Upper lobe of left lung (tissue), 6 donors: ENCODE measurements at places on chromosomes 11 and 22. TPM values are rescaled to one million over a fixed set of nuclear protein-coding genes. Genes with fewer than 3 reads are reported as not detected.

- no peak for DNase-seq
These were observed 1563.7 kb upstream of the TENM4 start for GRCh38 chr11:81004576-81004975.

DNA sequence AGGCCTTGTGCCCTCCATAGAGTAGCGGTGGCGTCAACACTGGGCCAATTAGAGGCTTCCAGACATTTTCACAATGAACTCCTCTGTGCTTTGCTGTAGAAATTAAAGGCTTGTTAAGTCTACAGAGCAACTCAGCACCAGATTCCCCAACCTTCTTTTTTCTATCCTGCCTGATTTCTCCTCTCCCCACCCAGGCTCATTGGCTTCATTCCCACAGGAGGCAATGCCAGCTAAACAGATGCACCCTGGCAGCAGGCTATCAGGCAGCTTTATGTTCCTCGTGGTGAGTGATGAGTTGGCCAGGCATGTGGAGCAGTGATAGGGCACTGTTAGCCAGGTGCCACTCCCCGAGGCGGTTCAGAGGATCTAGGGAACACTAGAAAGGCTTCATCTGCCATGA, 4.8 kb downstream of the DIXDC1 start:
- DNase-seq: no peak

DNA sequence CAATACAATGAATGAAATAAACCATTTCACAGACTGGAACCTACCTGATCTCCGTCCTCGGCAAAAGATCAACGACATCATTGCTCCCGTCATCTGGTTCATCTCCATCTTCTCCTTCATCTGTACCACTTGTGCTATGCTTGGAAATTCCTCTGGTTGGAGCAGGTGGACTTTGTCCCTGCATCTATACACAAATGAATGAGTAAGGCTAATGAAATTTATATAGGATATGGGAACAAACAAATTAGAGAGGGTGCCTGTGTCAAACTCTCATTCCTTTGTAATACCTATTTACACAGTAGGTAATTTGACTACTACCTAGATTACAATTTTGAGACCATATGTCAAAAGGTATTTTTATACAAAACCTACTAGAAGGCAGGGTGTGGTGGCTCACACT, 59.4 kb downstream of the F2 start:
- no peak for DNase-seq

DNA sequence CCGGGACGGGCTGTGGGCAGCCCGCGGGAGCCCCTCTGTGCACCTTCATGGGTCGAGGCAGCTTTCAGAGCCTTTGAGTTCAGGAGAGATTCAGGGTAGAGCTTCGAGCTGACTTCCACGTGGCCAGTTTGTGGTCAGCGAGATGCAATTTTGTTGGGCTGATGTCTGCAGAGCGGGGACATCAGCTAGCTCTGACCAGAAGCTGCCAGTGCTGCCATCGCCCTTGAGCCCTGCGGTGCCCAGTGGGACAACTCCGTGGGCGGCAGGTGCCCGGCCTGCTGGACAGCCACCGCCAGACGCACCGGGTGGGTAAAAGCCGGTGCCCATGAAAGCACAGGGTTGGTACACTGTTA, 719 bp downstream of the TALDO1 start:
- peak; percentile 83 for DNase-seq

- DNase-seq: no peak
These were observed 5.2 kb downstream of the UPB1 start for GRCh38 chr22:24500277-24500820.

DNA sequence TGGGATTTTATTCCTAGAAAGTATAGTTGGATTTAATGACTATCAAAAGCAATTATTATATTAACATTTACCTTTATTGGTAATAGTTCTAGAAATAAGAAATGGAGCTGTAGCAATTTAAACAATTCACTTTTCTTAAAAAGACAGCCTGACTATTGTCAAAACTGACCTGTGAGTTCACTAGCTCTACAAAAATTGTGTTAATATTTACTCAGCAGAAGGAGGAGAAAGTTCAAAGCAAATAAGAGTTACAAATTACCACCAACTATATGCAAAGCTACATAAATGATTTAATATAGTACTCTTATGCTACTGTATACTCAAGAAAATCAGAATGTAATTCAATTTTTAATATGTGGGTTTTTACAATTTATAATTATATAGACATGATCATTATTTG, 310.0 kb downstream of the DCDC1 start:
- no peak for DNase-seq

- no peak for DNase-seq
These were observed 4.8 kb upstream of the CKAP5 start for GRCh38 chr11:46850829-46851380.

DNA sequence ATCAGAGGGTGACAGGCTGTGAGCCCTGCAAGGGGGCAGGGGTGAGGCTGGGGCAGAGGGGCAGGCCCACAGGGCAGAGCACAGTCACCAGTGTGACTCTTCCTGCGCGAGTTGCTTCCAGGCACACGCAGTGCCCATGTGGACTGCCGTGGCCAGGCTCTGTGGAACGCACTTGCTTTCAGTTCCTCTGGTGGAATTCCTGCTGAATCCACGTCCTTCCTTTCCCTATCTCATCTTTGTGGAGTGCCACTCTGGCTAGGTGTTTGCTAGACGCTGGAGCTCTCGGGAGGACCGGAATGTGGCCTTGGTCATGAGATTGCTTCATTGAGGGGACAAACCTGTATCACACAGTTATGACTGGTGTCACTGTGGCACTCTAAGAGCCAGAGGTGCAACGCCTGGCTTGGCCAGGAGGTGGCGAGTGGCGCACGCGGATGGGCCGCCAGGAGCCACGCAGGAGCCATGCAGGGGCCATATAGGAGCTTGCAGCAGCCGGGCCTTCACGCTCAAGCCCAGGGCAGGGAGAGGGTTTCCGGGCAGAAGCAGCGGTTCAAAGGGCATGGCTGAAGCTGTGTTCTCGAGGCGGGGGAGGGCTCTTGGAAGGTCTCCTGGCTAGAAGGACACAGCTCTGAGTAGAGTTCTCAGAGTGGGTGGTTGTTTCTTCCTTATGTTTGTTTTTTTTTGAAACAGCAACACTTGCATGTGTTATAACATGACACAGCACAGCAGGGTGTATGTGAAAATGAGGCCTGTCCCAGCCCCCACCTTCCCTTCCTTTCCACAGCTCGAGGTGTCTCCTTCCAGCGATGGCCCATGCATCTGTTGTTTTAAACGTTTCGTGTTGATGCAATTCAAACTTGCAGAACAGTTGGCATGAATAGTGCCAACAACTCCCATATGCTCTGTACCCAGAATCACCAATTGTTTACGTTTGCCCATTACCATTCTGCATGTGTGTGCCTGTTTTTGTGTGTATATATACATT, 36.2 kb downstream of the TBC1D22A start:
- peak; percentile 95 for DNase-seq

DNA sequence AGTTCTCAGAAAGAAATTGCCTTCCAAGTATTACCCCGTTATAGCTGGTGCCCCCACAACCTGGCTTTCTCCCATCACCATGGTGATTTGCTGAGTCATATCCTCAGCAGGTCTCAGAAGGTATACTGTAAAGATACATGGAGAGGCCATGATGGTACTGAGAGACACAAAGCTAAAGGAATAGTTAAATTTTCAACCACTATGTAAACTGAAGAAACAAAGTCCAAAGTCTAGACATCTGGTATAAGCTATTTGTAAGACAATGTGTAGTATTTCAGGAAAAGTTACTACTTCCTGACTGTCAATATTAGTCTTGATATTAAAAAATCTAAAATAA, 377.1 kb downstream of the DCDC1 start:
- no peak for DNase-seq

- no peak for DNase-seq
These were observed 58.0 kb upstream of the CCND1 start for GRCh38 chr11:69582756-69583467.

DNA sequence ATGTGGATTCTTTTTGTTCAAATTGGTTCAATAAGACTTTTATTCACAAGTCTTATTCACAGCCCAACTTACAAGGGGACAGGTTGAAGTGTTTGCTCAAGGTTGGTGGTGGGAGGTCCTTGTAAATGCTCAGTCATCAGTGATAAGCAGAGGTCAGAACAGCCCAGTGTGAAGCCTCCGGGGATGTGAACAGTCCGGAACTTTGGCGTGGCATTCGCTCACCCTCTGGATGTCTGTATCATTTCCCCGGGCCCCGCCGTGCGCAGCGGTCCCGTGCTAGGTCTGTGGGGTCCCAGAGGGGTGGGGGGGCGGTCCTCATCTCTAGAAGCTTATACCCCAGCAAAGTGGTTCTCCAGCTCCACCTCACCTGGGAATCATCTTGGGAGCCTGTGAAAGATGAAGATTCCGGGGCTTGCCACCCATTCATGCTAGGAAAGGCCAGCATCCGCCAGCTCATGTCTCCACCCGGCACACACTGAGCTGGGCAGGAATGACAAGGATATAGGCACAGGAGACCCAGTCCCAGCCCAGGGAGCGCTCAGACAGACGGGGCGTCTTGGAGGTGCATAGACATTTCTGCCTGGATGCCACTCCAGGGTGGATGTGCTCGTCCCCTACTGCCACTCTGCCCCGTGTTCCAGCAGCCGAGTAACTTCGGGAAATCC, 327.5 kb downstream of the TBC1D22A start:
- peak; percentile 47 for DNase-seq

GRCh38 chr11:116727990-116728389, 44.8 kb downstream of the BUD13 start:
- no peak for DNase-seq

- DNase-seq: no peak
These were observed 9.7 kb downstream of the MRGPRD start for GRCh38 chr11:68970921-68971636.

DNA sequence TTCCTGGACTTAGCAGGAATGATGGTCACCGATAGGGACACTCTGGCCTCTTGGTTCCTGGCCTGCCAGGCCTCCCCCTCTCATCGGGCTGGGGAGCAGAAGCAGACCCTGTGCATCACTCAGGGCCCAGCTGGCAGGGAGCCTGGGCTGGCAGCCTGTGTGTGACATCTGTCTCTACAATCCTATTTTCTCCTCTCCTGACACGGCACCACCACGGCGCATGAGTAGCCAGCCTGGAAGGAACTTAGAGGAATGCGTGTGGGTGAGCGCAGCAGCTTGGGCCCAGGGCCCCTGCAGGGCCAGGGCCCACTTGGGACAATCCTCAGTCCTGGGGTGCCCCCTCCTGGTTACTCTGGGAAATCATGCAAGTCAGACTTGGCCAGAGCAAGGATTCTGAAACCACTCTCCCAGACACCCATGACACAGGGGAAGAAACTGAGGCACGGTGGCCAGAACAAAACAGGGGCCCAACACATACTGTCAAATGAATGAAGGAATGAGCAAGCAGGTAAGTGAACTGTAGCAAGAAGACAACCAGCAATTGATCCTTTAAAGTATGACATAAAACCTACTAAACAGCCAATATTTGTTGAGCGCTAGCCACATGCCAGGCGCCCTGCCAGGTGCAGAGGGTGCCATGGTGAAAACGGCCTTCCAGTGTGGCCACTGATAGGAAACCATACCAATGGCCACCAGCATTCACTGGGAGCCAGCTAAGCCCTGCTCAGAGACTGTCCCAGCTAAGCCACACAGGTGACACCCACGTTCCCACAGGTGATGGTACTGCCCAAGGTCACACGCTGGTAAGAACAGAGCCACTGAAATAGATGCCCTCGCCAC, 13.3 kb downstream of the RSPH14 start:
- DNase-seq: peak; percentile 63

DNA sequence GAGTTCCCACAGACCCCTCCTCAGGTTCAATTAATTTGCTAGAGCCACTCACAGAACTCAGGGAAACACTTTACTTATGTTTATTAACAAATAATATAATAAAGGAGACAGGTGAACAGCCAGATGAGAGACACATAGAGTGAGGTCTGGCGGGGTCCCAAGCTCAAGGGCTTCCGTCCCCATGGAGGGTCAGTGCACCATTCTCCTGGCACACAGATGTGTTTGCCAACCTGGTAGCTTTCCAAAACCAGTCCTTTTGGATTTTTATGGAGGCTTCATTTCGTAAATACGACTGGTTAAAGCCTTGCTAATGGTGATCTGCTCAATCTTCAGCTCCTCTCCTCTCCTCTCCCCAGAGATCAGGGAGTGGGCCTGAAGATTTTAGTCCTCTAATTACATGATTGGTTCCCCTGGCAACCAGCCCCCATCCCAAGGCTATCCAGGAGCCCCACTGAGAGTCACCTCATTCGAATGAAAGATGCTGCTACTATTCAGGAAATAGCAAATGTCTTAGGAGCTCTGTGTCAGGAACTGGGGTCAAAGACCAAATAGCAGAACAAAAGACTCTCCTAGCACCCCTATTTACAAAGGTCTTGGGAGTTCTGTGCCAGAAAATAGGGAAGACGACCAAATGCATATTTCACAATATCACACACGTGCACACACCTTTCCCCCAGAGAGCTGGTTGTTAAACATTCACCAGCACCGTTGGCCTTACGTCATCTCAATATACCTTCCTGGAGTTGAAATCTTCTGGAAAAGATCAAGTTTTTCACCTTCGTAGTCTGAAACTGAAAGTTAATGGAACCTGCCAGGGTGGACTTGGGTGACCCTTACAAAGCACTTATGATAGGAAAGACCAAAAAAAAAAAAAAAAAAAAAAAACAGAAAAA, 23.8 kb upstream of the CAPRIN1 start:
- peak; percentile 47 for DNase-seq

- DNase-seq: no peak
These were observed 25.6 kb downstream of the SMCO4 start for GRCh38 chr11:93517611-93518010.

DNA sequence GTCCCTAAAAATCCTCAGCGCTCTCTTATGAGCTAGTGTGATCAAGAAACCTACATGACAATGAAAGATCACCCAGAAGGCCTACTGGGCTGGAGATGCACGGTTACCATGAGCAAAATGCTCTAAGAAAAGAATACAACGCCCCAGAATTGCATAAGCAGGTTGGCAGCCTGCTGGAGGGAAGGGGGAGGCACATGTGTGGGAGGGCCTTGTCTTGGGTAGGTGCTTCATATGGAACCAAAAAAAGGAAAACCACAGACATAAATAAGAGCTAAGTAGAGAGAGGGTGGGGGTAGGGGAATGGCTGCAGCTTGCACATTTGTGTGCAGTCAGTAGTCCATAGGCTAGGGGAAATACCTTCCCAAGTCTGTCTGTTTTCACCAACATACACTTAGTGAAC, 2.8 kb downstream of the SIAE start:
- DNase-seq: no peak

GRCh38 chr11:122910775-122911174, 28.2 kb downstream of the JHY start:
- no peak for DNase-seq

- DNase-seq: no peak
These were observed 181.5 kb upstream of the SORL1-AS1 start for GRCh38 chr11:121634273-121634672.

- DNase-seq: no peak
These were observed 847.3 kb downstream of the JRKL start for GRCh38 chr11:97237151-97237550.

GRCh38 chr22:22397292-22397870, 111.2 kb downstream of the ZNF280B start:
- DNase-seq: no peak

ARHGEF17 gene
- 62.7 TPM for total RNA-seq

SPATA19 gene
- total RNA-seq: not detected

FJX1 gene
- 5.5 TPM for total RNA-seq

GRAP2 gene
- 5.5 TPM for total RNA-seq

C11orf91 gene
- total RNA-seq: 1.3 TPM

LRRC74B gene
- 0.14 TPM for total RNA-seq

PATE4 gene
- total RNA-seq: not detected

TRIM34 gene
- total RNA-seq: 15.0 TPM

GDPD4 gene
- total RNA-seq: not detected

MAPK8IP1 gene
- 5.4 TPM for total RNA-seq

GLYATL1 gene
- not detected for total RNA-seq

UCP3 gene
- 1.2 TPM for total RNA-seq
